ENCODE measurements at places on chromosomes 4 and X.

DNA sequence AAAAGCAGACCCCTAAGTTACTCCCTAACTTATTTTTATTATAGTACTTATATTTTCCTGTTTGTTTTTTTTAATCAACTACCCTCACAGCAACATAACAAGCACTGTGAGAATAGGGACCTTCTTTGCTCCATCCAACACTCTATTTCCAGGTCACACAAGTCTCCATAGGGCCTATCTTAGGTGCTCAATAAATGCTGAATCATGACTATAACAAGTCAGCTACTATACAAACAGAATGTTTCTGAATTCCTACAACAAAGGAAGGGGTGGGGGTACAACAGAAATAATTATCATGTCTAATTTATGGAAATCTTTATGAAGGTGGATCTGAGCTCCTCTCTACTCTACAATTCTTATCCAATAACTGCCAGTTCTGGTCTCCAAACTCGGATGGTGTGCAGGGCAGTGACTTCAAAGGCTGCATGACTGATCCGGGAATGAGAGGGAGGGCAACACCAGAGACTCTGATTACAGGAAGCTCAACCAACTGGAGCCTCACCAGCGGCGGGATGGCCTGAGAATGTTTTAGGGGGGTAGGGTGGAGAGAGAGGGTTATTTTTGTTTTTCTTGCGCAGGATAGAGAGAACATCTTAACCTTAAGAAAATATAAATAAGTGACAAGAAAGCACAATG, 71.1 kb downstream of the HADH start:
- ATAC-seq: no peak

- ATAC-seq: peak; percentile 67
Observed at GRCh38 chrX:30302956-30303355, 6.2 kb downstream of the NR0B1 start.

- ATAC-seq: no peak
Observed at GRCh38 chr4:10066670-10067651, 45.7 kb upstream of the SLC2A9 start.

DNA sequence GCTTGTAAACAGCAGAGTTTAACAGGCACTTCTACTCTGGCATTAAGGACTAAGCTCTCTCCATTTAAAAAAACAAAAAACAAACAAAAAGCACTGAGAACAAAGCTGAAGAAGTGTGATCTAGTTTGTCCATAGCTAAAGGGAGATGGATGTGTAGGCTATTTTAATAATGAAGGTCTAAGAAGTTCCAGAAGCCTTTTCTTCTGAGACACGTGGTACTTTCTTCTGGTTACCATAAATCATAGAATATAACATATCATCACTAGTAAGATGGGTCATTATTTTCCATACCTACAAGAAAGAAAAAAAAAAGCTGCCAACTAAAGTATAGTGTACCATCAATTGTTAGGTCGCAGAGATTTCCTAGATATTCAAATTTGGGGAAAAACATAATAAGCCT, 722 bp upstream of the NBDY start:
- peak; percentile 41 for ATAC-seq

DNA sequence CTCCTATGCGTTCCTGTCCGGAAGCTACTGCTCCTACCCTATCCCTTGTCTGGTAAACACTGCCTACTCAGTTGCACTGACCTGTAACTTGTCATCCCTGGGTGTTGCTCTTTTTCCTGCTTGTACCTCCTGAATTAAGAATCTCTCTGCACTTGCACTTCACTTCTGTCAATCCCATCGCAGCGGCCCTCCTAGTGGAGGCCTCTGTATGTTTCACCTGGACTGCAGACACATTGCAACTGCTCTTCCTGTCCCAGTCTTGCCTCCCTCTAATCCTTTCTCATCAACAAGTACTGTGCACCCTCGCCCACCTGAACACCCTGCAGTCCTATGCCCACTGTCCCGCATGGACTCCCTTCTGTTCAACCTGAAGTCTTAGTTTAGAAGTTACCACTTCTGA, 8.0 kb downstream of the GK start:
- no peak for ATAC-seq

DNA sequence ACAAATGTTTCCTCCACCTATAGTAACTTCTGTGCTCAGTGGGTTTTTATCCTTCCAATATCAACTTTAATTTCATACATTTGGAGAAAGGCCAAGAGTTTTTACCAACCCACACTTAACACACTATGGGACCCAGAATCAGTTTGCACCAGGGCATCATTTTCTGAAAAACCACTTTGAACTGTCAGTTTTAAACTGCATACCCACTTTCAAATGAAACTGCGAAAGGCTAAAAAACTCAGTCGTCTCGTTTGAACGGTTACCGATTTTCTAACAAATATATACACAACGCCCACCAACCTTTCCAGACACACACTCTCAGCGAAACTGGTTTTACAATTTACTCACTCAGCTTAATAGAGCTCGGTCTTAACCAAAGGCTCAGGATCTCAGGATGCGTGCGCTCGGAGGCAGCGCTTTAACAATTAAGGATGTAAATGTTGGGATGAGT, 376 bp downstream of the ABCG2 start:
- peak; percentile 59 for ATAC-seq

GRCh38 chr4:81085291-81085690, 54.8 kb downstream of the BMP3 start:
- ATAC-seq: no peak

Measured in SK-N-SH treated with all-trans-retinoic acid at 6 μM for 48 hours (cell line).